BJ (cell line): ENCODE measurements at places on chromosomes 1 and 21. TPM values are rescaled to one million over a fixed set of nuclear protein-coding genes. Genes with fewer than 3 reads are reported as not detected.

GRCh38 chr1:54571803-54572541 lies 23.9 kb downstream of the ACOT11 start:
- DNase-seq, result no peak

- no peak for DNase-seq
Measured at GRCh38 chr1:4615138-4615470, 39.3 kb upstream of the AJAP1 start.

FBLIM1 gene
- 147 and 254 TPM in 2 replicates for polyA plus RNA-seq

- no peak for DNase-seq
Measured at GRCh38 chr1:27144049-27144748, 10.7 kb downstream of the SLC9A1 start.

DNA sequence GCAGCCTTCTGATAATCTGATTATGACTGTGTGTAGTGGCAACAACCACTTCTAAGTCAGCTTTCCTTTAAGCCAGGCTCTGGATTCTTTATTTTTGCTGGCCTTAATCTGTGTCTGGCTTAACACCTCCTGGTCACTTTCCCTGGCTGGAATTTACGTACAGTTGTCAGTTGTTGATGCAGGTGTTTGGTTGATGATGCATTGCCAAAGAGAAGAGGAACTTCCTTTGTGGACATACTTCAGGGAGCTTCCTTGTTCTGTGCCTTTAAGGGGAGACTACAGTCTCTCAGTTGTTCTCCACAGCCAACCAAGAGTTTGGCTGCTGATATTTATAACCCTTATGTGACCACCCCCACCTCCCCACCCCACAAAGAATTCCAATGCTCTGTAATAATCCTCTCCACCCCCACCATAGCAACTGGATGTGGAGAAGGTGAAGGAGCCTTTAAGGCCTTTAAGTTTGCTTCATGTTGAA lies 96.0 kb upstream of the BMP8A start:
- no peak for DNase-seq

ARHGAP30 gene
- not detected in 2 replicates for polyA plus RNA-seq

GRCh38 chr21:39852021-39852721 lies 15.1 kb upstream of the PCP4 start:
- DNase-seq, result no peak

PTGER3 gene
- polyA plus RNA-seq, result 0.60 TPM in 2 replicates

DNA sequence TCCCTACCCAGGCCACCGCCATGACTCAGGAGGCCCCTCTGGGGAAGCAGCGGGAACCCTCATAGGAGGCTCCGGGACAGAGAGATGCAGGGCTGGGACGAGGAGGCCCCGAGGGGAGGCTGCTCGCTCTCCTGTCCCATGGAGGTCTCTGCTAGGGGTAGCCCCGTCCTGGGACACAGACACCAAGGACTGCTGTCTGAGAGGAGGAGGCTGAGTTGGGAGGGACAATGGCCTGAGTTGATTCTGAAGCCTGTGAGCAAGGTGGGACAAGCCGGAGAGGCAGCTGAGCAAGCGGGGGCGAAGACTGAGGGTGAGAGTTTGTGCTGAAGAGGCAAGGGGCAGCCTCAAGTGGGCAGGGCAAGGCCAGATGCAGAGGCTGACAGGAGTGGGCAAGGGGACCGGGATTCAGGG lies 17.4 kb downstream of the SLC27A3 start:
- no peak for DNase-seq

RWDD3 gene
- polyA plus RNA-seq, result 11.1 and 15.6 TPM in 2 replicates

DNA sequence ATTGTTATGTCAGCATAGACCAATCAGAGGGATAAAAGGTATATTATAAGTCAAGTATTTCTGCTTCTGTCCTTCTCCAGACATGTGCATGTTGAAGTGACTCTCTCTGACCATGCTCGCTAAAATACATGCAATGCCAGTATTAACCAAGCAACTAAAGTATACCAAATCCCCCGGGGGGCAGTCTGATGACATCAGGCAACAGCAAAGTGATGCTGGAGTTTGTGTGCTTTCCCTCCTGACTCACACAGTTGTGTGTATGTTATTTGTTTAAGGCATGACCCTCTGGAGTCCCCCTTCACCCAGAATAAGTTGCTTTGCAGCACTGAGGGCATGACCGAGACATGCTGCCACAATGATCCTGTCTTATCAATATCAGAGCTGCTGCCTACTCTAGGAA lies 2.1 kb downstream of the BRINP2 start:
- DNase-seq, result no peak

DNA sequence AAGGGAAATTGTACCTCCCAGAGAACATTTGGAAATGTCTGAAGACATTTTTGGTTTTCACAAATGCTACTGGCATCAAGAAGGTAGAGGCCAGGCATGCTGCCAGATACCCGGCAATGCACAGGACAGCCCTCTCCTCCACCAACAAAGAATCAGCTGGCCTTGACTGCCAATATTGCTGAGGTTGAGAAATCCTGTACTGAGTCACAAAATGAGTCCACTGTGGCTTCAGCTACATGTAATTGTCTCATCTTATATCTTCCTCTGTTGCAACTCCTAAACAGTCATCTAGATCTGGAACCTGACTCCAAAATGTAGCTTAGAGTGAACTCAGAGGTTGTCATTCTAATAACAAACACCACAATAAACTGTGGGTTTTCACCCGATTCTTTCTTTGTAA lies 327.5 kb upstream of the POGK start:
- DNase-seq, result no peak

DNA sequence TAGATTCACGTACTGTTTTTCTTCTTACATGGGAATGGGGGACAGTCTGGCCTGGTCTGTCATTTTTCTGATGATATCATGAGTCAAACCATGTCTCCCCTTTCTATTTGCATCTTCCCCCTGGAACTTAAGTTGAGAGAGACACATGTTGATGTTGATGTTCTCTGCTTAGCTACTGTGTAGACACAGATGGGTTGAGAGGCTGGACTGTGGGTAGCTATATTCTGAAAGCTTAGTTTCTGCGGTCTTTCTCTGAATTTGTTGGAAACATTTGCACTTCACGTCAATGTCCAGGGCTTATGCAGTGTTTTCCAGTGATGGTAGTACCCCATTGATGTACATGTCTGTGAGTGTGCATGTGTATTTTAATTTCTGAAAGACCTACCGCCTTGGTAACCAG lies 58.2 kb downstream of the FCRL5 start:
- DNase-seq, result no peak

DNA sequence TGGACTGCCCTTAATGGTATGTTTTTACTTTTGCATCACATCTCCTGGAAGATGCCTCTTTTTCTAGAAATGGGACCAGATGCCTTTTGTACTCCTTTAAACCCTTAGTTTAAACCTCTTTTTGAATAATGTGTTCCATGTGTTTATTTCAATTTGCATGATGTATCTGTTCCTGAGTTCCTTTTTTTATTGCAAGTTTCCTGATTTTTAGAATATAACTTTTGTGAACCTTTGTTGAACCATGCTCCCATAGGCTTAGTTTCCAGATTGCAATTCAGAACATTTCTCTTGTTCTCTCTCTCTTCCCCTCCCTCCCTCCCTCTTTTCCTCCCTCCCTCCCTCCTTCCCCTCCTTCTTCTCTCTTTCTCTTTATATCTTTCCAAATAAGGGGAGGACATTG lies 81.9 kb downstream of the RGL1 start:
- no peak for DNase-seq

DNA sequence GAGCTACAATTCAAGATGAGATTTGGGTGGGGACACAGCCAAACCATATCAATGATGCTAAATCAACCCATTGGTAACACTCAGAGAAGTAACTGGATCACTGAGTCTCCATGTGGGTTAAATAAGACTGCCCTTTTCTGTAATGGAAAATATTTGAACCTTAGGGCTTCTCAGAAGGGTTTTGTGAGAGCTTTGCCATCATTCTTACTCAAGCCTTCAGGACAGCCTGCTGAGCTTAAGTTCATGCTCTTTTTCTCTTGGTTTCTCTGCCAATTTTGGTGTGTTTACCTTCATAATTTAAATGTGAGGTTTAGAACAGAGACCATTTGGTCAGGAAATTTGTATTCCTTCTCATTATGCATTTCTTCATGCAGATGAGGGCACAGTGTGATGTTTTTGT lies 74.7 kb downstream of the DISC1 start:
- DNase-seq, result no peak

DNA sequence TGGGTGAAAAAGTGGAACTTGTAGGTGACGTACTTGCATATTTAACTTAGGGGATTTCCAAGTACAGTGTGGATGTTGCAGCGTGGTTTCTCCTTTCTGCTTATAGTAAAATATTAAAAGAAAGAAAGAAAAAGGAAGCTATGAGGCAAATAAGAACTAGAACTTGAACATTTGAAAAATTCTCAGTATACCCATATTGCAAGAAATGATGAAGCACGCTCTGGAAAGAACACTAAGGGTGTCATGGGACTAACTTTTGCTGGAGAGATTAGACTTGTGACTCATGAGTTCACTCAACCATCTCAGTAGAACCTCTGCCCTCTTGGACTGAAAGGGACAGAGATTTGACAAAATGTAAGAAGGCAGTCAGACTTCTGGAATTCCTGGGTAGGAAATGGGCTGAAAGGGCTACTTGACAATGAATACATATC lies 704.5 kb upstream of the ADGRL4 start:
- no peak for DNase-seq

DNA sequence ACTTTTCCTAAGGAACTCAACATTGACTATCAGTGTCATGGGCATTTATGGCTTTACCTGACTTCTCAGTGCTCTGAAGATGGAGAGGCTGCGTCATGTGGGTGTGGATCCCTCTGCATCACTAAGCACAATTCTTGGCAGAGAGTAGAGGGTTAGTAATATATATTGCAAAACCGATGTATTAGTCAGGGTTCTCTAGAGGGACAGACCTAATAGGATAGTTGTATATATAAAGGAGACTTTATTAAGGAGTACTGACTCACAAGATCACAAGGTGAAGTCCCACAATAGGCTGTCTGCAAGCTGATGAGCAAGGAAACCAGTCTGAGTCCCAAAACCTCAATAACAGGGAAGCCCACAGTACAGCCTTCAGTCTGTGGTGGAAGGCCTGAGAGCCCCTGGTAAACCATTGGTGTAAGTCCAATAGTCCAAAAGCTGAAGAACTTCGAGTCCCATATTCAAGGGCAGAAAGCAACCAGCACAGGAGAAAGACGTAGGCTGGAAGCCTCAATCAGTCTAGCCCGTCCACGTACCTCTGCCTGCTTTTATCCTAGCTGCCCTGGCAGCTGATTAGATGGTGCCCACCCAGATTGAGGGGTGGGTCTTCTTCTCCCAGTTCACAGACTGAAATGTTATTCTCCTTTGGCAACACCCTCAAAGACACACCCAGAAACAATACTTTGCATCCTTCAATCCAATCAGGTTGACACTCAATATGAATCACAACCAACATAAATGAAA lies 159.7 kb upstream of the NRIP1 start:
- DNase-seq, result peak; percentile 48

OPRD1 gene
- not detected in 2 replicates for polyA plus RNA-seq

AGO4 gene
- polyA plus RNA-seq, result 8.9 and 9.5 TPM in 2 replicates

DNA sequence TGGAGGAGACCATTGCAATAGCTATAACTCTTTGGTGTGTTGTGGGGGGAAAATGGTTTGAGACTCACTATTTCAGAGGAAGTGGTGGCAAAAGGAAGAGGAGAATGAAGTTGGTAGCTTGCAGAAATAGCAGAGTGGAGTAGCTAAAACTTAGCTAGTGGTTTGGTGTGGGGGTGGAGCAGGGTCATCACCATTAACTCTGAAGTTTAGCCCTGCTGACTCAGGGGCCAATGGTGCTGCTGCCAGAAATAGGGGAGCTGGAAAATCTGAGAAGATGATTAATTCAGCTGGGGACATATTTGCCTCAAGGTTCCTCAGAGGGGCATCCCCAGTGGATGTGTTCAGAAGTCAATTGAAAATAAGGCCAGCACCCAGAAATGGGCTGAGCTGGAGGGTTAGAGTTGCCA lies 65.4 kb downstream of the RUNX1 start:
- DNase-seq, result no peak

DNA sequence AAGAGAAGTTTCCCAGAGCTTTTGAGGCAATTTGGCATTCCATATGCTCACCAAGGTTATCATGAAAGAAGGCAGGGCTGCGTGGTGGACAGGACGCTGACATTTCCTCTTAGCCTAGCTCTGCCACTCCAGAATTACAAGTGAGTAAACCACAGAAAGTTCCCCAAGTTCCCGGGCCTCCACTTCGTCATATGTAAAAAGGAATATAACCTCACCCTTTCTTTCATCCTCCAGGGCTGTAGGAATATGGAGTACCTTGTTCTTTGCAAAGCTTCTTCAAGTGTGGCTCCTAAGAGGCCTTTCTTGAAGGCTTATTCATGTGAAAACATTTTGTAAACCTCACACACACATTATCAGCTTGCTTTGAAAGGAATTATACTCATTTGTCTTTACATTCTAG lies 210.2 kb downstream of the GREM2 start:
- no peak for DNase-seq

UBQLN4 gene
- polyA plus RNA-seq, result 25.7 and 28.3 TPM in 2 replicates

GRCh38 chr1:24779689-24780464 lies 34.6 kb downstream of the CLIC4 start:
- no peak for DNase-seq

DNA sequence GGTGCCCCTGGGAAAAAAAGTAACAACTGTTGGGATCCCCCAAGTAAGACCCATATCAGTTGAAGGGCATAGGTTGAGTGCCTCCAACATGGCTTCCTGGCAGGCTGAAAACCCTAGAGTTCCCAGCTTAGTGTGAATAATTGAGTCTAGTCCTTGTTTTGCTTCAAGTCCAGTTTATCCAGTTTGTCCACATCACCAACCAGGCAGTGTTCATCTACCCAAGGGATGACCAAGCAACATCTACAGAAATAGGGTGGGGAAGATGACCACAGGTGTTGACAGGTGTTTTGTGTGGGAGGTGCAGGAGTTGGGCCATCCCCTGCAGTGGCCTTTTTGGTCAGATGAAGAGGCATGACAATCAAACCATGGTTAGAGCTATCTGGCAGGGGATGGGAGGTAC lies 54.3 kb upstream of the ERO1B start:
- DNase-seq, result no peak

NHLH1 gene
- 0.13 and 0.20 TPM in 2 replicates for polyA plus RNA-seq

GRCh38 chr1:240136402-240136801 lies 44.7 kb downstream of the FMN2 start:
- peak; percentile 43 for DNase-seq

GRCh38 chr21:25188677-25189079 lies 418.6 kb downstream of the MRPL39 start:
- no peak for DNase-seq

- no peak for DNase-seq
Measured at GRCh38 chr1:170617591-170618330, 46.2 kb upstream of the PRRX1 start.

GRCh38 chr1:153349363-153350320 lies 1.0 kb upstream of the PGLYRP4 start:
- no peak for DNase-seq

DNA sequence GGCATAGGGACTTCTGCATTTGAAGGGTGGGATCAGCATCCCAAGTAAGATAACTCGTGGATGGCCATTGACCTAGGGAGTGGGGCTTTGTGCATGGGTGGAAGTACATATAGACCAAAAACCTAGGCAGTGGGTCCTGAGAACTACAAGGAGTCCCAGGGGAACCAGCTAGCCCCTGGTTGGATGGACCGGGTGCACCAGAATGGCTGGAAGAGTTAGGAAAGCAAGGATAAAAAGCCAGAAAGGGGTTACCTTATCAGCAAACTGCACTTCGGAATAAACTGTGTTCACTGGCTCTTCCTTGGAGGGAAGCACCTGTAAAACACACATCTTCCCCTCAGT lies 26.6 kb upstream of the SLAMF6 start:
- DNase-seq, result no peak

SLC26A9 gene
- polyA plus RNA-seq, result not detected in 2 replicates
